ENCODE measurements at places on chromosomes 16 and 17.

DNA sequence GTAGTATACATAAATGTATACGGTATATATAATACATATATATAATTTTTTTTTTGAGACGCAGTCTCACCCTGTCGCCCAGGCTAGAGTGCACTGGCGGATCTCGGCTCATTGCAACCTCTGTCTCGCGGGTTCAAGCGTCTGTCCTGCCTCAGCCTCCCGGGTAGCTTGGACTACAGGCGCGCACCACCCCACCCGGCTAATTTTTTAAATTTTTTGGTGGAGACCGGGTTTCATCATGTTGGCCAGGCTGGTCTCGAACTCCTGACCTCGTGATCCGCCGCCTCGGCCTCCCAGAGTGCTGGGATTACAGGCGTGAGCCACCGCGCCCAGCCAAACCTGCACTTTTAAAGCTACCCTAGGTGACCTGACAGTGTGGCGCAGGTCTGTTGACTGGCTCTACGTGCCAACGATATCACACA is 745 bp downstream of the PAM16 start:
- DNase-seq: no peak

DNA sequence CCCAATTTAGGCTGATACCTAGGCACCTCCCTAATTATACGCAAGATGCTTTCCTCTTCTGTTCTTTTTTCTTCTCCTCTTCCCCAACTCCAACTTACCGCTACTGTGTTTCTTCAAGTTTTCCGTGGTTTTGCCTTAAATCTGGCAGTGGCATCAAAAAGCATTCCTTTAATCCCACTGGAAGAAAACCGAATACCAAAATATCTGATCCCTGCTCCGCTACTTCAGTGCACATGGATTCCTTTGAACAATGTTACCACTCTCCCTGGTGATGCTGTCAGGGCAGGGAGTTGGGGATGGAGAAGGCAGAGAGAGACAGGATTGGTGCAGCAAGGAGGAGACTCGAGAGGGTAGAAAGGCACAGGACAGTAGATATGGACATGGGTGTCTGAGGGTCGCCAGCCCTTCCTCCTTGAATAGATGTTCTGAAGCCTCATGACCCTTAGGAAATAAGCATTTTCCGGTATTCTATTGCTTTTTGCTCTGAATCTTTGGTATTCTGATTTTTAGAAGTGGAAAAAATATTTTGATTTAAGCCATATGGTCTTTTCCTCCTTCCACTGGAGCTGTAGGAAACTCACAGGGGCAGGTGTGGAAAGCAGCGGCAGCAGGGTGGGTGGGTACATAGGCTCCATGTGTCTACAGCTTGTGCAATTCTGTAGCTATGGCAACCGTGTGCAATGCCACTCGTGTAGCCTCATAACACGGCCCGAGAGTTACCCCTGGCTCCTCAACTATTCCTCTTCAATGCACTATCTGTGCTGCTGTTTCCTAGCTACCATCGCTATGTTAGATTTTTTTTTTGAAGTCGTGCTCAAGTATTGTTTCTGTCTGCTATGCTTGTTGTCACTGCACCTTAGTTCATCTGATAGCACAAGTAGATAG is 32.3 kb upstream of the TANC2 start:
- DNase-seq: peak; percentile 58

DNA sequence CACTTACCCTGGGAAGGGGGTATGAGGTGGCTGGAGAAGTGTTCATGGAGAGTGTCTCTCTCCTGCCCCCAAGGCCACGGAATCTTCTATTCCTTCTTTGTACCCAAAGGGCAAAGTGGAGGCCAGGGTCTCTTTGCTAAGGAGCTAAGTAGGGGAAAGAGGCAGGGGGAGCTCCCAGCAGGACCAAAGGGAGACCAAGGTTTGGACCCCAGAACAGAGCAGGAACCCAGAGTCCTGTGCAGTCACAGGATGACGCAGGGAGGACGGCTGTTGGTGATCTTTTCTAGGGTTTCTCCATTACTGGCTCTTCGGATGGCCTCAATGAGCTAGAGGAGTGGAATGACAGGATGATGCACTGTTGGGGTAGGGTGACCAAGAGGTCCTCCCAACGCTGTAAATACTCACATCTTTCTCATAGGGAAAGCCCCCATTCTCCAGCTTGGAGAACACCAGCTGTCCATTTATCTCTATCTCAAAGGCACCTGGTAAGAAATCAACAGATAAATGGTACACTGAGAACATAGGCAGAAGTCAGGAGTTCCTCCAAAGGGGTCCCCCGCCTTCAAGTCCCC is 966 bp downstream of the MIEN1 start:
- DNase-seq: no peak

DNA sequence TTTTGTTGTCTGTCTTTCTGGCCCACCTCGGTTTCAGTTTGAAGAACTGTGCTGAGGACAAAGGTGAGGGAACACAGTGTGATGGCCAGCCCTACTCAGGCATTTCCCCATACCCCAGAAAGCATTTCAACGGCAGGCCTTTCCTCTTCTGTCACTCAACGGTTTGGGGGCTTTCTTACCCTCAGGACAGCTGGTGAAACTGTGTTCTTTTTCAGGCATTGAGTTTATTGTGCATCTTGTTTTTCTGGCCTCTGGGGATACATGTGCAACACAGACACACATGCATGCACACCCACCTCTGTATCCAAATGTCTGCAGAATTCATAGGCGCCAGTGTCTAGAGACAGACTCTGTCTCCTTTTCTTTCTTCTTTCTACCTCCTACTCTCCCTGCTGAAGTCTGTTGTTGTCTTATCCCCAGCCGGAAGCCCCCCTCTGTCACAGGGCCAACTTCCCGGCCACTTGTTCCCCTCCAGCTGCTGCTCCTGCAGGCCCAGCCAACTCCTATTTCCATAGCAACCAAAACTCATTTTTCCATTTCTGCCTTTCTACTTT is 17.0 kb downstream of the CHD9 start:
- DNase-seq: no peak

GRCh38 chr16:5907544-5907943 is 809.9 kb upstream of the EEF2KMT start:
- DNase-seq: no peak

GRCh38 chr17:64741038-64741641 is 79.0 kb upstream of the SMURF2 start:
- peak; percentile 78 for DNase-seq

- DNase-seq: peak; percentile 26
Observed at GRCh38 chr17:41651625-41652460, 27.5 kb upstream of the KRT17 start.

DNA sequence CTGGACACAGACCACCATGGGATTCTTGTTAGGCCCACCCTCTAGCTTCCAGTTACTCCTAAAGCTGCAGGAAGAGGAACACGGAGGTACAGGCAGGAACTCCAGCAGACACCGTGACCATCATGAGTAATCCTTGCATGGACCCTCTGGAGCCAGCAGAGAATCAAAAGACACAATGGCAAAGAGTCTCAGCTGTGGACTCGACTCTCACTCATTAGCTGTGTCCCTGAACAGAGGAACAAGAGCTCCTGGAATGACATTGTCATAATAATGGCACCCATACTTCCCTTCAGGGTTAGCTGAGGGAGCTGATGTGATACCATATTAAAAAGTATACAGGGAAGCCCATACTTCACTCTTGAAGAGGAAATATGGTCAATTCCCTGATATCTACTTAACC is 176.3 kb upstream of the ASIC2 start:
- no peak for DNase-seq

DNA sequence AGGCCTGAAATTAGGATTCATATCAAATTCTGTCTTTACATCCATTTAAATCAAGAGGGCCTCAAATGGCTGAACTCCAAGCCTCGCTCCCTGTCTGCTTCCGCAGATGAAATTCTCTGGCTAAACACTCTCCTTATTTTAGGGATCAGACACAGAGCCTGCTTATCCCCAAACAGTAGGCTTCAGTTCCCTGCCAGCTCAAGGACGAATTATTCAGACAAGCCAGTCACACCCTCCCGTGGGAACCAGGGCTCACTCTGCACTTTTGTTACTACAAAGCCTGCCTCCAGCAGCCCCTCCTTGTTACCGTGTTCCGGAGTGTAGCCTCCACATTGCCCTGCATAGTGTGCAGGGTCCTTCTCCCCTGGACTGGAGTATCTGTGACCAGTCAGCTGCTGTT is 46.6 kb upstream of the LCMT1 start:
- no peak for DNase-seq

GRCh38 chr17:64092952-64093451 is 36.9 kb downstream of the ERN1 start:
- DNase-seq: no peak

GRCh38 chr16:1427473-1428461 is 3.1 kb upstream of the PERCC1 start:
- no peak for DNase-seq

GRCh38 chr17:62925267-62925836 is 40.7 kb upstream of the TANC2 start:
- DNase-seq: no peak

DNA sequence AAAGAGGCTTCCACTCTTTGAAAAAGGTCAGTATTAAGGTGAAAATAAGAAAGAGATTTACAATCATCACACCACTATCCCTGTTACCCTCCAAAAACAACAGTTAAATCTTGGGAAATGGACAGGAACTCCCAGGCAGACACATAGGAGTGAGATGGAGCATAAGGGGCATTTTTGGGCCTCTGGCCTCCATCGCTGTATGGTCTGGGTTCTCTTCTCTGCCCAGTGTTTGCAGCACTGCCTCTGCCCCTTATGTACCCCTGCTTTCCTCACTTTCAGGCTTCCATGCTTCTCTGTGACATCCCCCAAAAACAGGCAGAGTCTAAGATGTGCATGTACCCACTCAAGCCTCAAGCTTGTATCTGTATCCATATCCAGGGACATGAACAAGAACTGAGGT is 630 bp upstream of the HOXB2 start:
- DNase-seq: no peak

- no peak for DNase-seq
Observed at GRCh38 chr16:30494709-30495108, 22.2 kb downstream of the ITGAL start.

DNA sequence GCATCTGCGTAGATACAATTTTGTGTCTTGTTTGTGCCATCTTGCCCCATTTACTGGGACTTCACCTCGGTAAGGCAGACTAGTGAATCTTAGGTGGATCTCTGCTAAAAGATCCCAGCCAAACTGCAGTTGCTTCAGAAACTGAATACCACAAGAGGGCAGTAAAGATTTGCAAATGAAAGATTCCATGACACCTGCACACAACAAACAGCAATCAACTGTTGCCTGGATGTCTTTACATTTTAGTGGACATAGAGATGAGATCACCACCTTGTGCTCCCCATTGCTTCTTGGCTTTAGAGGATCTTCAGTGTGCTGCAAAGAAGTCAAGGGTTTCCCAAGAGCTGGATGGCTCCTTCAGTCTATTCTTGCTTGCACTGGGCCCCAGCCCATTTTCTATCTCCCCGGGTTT is 119.2 kb upstream of the CACNG5 start:
- DNase-seq: peak; percentile 65

GRCh38 chr16:75143941-75144340 is 4.4 kb upstream of the ZFP1 start:
- DNase-seq: no peak

GRCh38 chr16:82583422-82583821 is 43.3 kb upstream of the CDH13 start:
- peak; percentile 30 for DNase-seq

- DNase-seq: peak; percentile 49
Observed at GRCh38 chr17:66353937-66354401, 51.6 kb downstream of the PRKCA start.

GRCh38 chr16:13630374-13630773 is 289.6 kb upstream of the ERCC4 start:
- no peak for DNase-seq

GRCh38 chr17:71409712-71410111 is 711.1 kb upstream of the SOX9 start:
- DNase-seq: peak; percentile 96

DNA sequence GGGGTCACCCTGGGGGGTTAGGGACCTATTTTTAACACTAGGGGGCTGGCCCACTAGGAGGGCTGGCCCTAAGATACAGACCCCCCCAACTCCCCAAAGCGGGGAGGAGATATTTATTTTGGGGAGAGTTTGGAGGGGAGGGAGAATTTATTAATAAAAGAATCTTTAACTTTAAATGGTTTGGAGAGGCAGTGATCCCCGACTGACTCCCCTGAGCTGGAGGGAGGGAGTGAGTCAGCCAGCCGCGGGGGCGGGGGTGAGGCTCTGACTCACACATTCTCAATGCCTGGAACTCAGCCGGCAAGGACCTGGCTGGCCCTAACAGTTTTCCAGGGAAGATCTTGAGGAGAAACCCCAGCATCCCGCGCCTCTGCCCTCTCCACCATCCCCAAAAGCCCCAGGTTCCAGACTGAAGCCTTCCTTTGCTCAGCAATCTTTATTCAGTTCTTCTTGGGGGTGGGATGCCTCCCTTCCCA is 1.5 kb downstream of the HCFC1R1 start:
- peak; percentile 96 for DNase-seq

DNA sequence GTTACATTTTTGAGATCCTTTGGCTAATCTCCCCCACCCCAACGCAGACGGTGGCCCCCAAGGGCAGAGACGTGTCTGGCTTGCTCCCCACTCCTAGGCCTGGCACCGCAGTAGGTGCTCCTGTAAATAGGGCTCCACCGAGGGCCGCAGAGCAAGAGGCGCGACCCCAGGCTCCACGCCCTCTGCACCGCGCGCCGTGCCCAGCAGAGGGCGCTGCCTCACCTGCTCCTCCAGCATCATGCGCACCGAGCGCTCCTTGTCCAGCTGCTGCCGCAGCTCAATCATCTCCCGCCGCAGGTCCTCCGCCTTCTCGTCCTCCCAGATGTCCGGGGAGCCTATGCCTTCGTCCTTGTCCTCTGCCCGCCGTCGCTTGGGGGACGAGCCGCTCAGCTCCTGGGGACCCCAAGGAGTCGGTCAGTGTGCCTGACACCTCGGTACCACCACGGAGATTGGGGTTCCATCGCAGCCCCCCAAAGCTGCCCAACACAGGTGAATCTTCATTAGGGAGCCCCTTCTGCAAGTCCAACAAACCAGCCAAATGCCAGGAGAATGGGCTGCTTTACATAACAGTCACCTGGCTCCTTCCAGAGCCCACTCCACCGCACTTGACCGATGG is 11.2 kb downstream of the TFAP4 start:
- DNase-seq: peak; percentile 21

DNA sequence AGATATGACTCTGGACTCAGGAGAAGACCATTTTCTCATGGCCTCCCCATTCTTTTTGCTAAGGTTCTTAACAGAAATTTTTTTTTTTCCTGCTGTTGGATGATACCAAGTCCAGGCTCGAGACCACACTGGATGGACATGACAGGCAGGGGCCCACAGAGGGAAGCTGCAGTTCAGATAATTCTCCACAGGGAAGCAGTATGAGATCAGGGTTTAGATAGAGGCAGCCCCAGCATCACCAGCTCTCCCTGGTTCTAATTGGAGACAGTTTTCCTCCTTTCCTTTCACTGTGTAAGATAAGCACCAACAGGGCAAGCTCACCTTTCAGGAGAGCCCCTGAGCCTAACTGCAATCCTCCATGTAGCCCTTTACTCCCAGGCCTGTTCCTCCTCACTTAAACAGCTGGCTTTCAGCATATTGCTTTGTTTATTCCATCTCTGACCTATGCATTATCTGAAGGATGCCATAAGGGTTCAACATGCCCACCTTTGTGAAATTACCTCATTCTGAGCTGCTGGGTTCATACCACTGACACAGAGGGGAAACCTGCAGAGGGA is 108.1 kb downstream of the SNX11 start:
- DNase-seq: peak; percentile 46
